H1 (cell line): ENCODE measurements at places on chromosomes 3 and 15. TPM values are rescaled to one million over a fixed set of nuclear protein-coding genes. Genes with fewer than 3 reads are reported as not detected.

The DLL4 gene
- 0.48 and 0.60 TPM in 2 replicates for total RNA-seq

The GOLGA6L7 gene
- total RNA-seq: not detected in 2 replicates

- no peaks in the 10 kb centered on the region for H3K36me3 ChIP-seq
- H3K4me3 ChIP-seq: no peak overlapping the region
- no peaks in the 10 kb centered on the region for H3K27me3 ChIP-seq
Observed at GRCh38 chr15:47376190-47376589, 341.1 kb upstream of the SEMA6D start.

The ITGB5 gene
- 251 and 268 TPM in 2 replicates for total RNA-seq

GRCh38 chr3:156728267-156728985 lies 54.0 kb downstream of the TIPARP start:
- H3K4me3 ChIP-seq: no peak overlapping the region
- no peaks in the 10 kb centered on the region for H3K4me1 ChIP-seq
- H3K27me3 ChIP-seq: no peaks in the 10 kb centered on the region
- H3K36me3 ChIP-seq: no peaks in the 10 kb centered on the region
- DNase-seq: no peak

GRCh38 chr3:101665851-101666250 lies 11.1 kb downstream of the ZBTB11 start:
- peaks cover 32% of the 10 kb centered on the region for H3K36me3 ChIP-seq
- no peak overlapping the region for H3K4me3 ChIP-seq
- no peaks in the 10 kb centered on the region for H3K4me1 ChIP-seq
- no peak overlapping the region for H3K27ac ChIP-seq
- DNase-seq: no peak

The LNP1 gene
- total RNA-seq: 8.0 and 8.7 TPM in 2 replicates

The P3H2 gene
- 40.5 and 48.6 TPM in 2 replicates for total RNA-seq

GRCh38 chr3:156670652-156671051 lies 3.7 kb upstream of the TIPARP start:
- no peak overlapping the region for H3K27ac ChIP-seq
- no peaks in the 10 kb centered on the region for H3K27me3 ChIP-seq
- 0 out of 2 replicates have a peak, but pooled peaks cover 3% of the 10 kb centered on the region for H3K4me1 ChIP-seq
- no peak overlapping the region for H3K4me3 ChIP-seq
- H3K36me3 ChIP-seq: no peaks in the 10 kb centered on the region

DNA sequence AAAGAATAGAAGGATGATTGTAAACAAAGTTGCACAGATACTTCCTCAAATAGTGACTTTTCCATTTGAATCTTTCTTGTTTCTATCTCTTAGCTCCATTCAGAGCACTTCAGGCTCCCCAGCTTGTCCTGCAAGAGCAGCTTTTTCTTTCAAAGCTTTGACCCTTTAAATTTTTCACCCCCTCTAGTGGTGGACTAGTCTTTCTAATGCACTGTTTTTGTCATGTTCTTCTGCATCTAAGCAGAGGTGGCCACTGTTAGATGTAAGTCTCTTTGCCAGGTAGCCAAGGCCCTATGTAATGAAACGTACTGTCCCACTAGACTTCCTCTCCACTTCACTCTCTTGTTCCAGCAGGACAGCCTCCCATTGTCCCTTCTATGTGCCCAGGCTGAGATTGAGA lies 74.0 kb upstream of the MANF start:
- H3K4me3 ChIP-seq: no peak overlapping the region
- H3K36me3 ChIP-seq: no peaks in the 10 kb centered on the region; the same call in none of the 2 replicates
- DNase-seq: no peak
- no peaks in the 10 kb centered on the region for H3K4me1 ChIP-seq
- no peak overlapping the region for H3K27ac ChIP-seq

- H3K4me1 ChIP-seq: no peaks in the 10 kb centered on the region
- DNase-seq: no peak
- H3K27me3 ChIP-seq: no peaks in the 10 kb centered on the region
- no peaks in the 10 kb centered on the region for H3K36me3 ChIP-seq
- H3K27ac ChIP-seq: no peak overlapping the region
Observed at GRCh38 chr3:128133273-128133883, 9.8 kb upstream of the RUVBL1 start.

DNA sequence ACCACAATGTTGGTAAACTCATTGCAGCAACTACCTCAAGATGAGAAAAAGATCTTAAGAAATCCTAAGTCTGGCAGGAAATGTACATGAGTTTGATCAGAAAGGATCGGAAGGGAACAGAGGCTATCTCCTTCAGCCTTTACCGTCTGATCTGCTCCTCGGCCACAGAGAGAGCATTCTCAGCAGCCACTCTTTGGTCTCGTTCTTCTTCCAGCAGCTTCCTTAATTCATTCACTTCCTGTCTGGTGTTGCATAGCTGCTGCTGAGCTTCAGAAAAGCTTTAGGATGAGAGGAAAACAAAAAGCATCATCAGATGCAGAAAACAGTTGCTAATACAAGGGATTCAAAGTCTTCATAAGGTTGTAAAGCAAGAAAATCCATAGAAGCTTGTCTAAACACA lies 6.6 kb upstream of the HCLS1 start:
- H3K27ac ChIP-seq: no peak overlapping the region
- no peaks in the 10 kb centered on the region for H3K27me3 ChIP-seq
- H3K36me3 ChIP-seq: peaks cover 2% of the 10 kb centered on the region; the same call in 1 of the 2 replicates
- DNase-seq: no peak

The C3orf33 gene
- total RNA-seq: 2.4 and 3.4 TPM in 2 replicates

DNA sequence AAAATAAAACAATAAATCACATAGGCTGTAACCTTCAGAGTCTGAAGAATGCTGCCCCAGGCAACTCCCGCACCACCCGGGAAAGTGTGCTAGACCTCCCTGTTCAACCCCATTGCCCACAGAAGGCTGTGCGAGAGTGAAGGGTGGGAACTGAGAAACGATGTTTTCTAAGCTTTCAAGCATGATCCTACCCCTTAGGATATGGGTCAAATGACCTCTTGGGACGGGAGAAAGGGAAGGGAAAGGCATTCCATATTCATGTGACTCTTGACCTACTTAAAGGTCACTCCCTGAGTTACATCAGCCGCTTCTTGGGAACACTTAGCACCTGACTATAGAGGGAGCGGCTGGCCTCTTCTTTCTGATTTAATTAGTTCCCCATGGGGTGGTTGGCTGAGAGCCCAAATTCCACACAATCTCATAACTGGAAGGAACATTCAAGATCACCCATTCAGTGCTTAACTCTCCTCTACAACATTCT lies 114.7 kb upstream of the SLC24A5 start:
- H3K27me3 ChIP-seq: no peaks in the 10 kb centered on the region
- DNase-seq: no peak
- H3K4me1 ChIP-seq: no peaks in the 10 kb centered on the region; the same call in 1 of the 2 replicates
- H3K27ac ChIP-seq: no peak overlapping the region
- H3K36me3 ChIP-seq: no peaks in the 10 kb centered on the region
- H3K4me3 ChIP-seq: no peak overlapping the region

GRCh38 chr15:23073890-23074646 lies 34.7 kb upstream of the TUBGCP5 start:
- H3K36me3 ChIP-seq: no peaks in the 10 kb centered on the region
- H3K4me1 ChIP-seq: no peaks in the 10 kb centered on the region
- H3K27me3 ChIP-seq: no peaks in the 10 kb centered on the region
- H3K27ac ChIP-seq: no peak overlapping the region
- no peak for DNase-seq
- no peak overlapping the region for H3K4me3 ChIP-seq
